ENCODE measurements at places on chromosomes 2 and 18.
A peak's percentile ranks its signal among the peaks of the same experiment; 100 is the strongest.

GRCh38 chr18:74060579-74060978 lies 87.1 kb downstream of the FBXO15 start:
- no peak for DNase-seq

- no peak for DNase-seq
These were observed 46.4 kb downstream of the MTA3 start for GRCh38 chr2:42614838-42615237.

DNA sequence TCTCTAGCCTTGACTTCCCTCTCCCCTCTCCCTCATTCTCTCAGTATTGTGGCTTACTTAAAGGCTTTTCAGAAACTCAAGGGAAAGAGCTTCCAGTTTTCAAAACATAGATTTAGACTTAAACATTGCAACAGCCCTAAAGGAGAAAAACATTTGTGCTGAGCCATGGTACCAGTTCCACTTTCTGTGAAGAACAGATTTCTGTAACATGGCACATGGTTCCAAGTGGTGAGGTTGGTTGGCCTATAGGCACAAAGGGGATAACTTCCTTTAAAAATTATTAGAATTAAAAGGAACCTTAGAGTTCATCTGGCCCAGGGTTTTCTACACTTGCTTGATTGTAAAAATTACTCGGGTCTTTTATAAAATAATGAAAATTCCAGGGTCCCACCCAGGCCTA lies 138.6 kb upstream of the CDCA7 start:
- DNase-seq, result no peak

GRCh38 chr2:59005836-59006615 lies 764.9 kb upstream of the FANCL start:
- DNase-seq, result no peak

DNA sequence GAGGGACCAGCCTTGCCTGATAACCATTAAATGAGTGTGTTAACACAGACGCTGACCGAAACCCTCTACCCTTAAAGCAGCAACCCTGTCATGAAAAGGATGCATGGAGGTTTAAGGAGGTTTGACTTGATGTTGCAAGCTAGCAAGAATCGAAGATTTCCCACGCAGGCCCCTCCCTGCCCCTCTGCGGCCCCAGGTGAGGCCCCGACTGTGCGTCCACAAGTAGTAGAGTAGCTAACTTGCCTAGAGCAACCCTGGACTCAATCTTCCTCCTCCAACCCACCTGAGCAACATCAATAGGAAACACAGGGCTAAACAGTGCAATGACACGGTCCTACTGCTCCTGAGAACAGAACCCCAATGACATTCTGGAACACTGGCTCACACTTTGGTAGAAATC lies 150.1 kb downstream of the COL4A4 start:
- no peak for DNase-seq

- no peak for DNase-seq
These were observed 606.3 kb downstream of the METTL4 start for GRCh38 chr18:1965016-1965415.

DNA sequence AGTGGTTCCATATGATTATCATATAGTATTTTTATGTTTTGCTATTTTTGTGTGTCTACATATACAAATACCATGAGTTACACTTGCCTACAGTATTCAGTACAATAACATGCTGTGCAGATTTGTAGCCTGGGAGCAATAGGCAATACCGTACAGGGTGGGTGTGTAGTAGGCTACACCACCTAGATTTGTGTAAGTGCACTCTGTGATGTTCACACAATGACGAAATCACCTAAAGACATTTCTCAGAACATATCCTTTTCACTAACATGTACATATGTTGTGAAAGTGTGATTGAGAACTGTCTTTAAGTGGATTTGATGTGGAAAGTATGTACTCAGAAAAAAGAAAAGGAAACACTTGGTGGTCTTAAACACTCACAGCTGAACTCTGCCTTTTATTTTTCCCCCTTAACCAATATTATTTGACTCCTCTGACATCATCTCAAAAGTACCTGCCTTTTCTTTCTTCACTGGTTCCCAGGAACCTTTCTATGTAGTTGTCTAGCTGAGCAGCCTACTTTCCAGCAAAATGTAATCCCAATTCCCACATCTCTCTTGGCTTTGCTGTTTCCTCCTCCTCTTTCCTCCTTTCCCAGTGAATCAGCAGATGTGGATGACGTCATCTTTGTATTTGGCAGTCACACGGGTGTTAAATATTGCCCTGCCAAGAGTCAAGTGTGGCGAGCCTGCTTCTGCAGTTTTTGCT lies 47.7 kb downstream of the OSBPL6 start:
- DNase-seq, result peak; percentile 73
